Osteocyte (in vitro differentiated cells): ENCODE measurements at places on chromosomes 4 and X.

DNA sequence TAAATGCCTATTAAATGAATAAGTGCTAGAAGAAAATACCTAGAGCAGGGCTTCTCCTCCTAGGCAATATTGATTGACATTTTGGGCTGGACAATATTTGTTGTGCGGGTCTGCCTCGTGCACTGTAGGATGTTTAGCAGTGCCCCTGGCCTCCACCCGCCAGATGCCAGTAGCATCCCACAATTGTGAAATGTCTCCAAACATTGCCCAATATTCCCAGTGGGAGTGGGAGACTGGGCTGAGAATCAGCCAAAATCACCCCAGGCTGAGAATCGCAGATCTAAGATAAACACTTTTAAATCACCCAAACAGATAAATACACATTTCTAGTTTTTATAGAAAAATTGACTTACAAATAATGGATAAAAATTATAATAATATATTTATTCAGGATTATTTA lies 916.2 kb upstream of the LCORL start:
- no peak for DNase-seq

DNA sequence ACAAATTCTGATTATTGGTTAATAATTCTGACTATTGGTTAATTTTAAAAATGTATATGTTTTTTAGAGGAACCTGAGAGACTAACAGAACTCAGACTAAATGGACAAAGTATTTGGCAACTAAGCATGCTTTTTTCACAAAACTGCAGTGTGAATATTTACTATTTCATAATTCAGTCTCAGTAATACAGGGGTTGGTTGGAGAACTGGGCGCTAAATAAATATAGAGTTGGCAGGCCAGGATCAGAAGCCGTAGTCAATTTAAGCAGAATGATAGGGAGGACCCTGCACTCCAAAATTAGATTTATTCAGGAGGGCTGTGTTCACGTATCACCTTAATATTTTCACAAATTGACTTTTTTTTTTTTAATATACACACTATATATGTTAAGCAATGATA lies 5.8 kb downstream of the TIGD2 start:
- no peak for DNase-seq

DNA sequence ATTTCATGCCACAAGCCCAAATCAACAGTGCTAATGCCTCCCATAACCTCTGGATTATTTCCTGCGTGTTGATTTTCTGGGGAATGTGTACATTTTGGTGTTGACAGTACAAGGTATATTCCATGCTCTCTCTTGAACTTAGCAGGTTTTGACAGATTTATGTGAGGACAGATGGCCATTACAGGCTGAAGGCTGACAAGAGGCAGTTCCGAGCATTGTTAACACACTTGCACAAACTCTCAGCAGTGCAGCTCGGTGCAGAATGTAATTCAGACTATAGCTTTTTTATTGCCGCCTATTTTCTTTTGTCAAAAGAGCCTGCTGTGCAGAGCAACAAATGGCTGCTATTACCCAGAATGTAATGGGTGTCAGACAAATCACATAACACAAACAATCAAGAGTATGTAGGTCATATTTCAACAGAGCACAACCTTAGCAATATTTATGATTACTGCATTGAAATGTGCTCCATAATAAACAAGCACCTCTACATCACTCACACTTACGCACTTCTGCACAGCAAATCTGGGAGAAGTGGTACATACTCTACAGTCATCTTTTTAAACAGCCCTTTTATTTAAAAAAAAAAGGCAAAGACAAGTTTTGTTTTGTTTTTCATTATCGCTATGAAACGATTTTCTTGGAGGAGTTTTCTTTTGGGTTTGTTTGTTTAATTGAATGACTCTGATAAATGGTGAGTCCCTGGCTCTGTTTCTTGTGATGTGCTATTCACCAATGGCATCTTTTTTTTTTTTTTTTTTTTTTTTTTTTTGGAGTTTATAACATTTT lies 71.6 kb downstream of the PPARGC1A start:
- no peak for DNase-seq

- no peak for DNase-seq
These were observed 50.7 kb upstream of the SPRY1 start for GRCh38 chr4:123345935-123346300.
